ENCODE measurements at places on chromosomes 7 and 10.

DNA sequence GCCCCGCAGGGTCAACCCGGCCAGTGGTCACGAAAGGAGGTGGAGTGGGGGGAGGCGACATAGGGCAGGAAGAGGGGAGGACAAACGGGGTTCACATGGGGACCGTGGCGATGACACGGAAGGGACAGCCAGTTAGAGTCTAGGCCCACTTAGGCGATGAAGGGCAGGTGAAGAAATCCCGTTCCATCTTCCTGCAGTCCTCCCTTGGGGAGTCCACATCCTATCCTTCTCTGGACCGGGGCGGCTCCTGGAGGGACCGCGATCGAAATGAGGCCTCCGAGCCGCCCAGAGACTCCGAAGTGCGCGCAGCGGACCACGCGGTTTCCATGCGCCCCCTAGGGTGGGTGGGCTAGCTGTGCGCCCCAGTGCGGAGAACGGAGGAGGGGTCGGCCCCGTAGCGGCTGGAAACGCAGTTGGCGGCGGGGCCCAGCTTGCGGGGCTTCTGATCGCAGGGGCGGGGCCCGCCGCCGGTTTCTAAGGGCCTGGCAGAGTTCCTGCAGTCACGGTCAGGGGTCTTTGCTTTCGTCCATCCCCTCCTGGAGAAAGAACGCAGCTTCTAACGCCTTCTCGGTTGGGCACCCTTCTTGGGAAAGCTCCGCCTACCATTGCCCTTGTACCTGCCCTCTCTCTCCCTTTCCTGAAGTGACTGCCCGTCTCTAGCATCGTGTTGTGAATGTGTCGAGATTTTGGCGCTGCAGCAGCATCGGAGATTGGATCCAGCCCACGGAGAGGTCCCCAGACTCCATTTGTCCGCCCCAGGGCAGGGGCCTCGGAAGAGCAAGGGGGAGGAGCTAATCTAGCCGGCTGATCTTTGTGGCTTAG, 17.9 kb upstream of the TMEM225B start:
- peak; percentile 70 for DNase-seq

DNA sequence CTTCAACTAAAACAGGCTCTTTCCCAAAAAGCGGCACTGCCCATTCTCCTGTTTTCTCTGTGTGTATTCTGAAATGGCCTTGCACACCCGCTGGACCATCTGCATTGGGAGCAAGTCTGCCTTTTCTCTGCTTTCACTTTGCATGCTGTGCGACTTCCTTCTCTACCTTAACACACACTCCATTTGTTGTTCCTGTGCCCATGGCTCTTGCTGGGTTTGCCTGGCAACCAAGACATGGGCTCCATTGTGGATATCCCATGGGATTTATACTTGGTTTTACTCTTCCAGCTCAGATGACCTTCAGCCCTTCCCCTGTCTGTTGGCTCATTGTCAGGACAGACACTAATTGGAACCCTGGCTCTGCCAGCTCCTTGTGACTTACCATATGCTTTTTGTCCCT, 465.3 kb downstream of the REEP3 start:
- DNase-seq: no peak

GRCh38 chr10:116984202-116984990, 20.6 kb downstream of the SHTN1 start:
- DNase-seq: no peak

- DNase-seq: no peak
Observed at GRCh38 chr10:123484722-123485121, 181.4 kb upstream of the GPR26 start.

DNA sequence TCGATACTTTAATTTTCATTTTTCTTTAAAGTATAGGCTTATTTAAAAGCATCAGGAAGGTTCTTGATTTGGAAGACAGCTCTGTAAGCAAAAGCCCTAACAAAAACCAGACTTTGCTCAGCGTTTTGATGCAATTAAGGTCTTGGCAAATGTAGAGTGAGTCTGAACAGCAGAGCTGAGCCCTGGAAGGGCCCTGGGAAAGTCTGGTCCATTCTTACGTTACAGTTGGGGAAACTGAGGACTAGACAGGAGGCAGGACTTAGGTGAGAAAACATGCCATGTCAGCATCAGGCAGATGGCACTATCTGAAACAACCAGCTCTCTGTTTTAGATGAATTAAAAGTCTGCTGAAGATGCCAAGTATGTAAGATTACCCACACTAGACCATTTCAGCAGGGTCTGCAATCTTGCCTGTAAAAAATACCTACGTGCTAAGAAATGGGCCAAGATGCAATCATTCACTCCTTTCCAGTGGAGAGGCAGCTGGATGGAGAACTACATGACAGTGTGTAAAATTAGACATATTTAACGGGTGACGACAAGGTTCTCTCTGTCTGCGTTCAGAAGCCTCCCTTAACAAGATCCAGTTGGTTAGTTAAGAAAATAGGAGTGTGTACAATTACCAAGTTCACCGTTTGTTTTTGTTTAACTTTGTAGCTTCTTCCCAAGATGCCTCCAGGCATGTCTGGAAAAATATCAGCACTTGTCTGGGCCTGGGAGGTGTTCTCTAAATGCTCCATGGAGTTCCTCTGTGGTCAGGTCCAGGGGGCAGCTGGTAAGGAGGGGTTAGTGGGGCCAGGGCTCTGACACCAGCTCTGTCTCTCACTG, 502.3 kb upstream of the ZMIZ1 start:
- DNase-seq: no peak

GRCh38 chr7:96397936-96398598, 76.2 kb upstream of the SLC25A13 start:
- DNase-seq: no peak

GRCh38 chr10:16809074-16809718, 8.0 kb downstream of the RSU1 start:
- peak; percentile 75 for DNase-seq

DNA sequence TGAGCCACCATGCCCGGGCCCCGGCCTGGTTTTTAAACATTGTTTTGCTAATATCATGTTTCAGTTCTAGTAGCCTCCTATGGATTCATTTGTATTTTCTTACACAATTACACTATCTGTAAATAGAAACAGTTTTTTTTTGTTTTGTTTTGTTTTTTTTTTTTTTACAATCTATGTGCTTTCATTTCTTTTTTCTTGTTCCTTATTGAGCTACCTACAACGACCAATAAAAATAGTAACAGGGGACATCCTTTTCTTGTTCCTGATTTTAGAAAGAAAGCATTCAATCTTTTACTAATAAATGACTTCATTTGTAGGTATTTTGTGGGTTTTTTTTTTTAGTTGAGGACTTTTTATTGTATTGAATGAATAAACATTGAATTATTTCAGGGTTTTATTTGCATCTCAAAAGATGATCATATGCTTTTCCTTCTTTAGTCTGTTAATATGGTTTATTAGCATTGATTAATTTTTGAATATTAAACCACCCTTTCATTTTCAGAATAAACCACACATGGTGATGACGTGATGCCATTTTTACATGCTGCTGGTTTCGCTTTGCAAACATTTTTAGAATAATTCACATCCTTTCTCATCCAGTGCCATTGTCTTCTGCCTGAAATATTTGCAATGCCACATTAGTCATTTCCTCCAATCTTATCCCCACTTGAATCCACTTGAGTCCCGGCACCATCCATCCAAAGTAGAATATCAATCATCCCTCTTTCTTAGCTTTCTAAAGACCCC, 18.1 kb upstream of the AKR1E2 start:
- no peak for DNase-seq

GRCh38 chr7:94823947-94824346, 83.4 kb upstream of the PPP1R9A start:
- no peak for DNase-seq

- peak; percentile 81 for DNase-seq
Observed at GRCh38 chr7:150974468-150975391, 3.4 kb downstream of the KCNH2 start.

DNA sequence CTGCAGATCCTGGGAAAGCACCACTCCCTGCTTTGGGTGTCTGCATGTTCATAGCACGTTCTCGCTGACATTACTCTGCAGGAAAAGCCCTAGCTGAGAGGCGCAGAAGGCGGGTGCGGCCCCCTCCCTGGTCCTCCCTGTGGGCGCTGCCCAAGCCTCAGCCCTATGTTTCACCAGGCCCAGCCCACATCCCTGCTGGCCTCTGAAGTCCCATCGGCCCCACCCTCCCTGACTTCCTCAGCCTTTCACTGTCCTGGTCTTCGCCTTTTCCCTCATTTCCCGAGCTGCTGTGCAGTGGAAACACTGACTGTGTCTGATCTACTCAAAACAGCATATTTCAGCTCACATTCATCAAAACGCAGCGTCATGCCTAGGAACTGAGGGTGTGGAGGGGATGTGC, 36.3 kb upstream of the DIP2C start:
- no peak for DNase-seq

- peak; percentile 11 for DNase-seq
Observed at GRCh38 chr10:46250898-46251856, 35.6 kb upstream of the ANTXRL start.

GRCh38 chr10:44306147-44306710, 78.7 kb downstream of the CXCL12 start:
- DNase-seq: no peak

DNA sequence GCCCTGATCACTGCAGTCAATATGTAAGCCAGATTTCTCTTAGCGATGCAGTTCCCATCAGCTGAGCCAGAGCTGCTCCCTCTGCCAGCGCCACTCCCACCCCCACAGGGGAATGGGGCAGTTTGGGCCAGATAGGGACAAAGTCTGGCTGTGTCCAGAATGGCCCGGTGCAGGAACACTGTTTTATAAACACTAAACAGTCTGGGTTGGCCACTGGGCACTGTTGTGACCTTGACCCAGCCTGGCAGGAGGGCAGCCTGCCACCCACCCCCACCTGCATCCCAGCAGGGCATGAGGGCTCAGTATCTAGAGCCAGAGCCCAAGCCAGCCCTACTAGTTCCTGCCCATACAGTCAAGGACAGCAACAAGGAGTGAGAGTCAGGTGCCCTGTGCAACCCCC, 1.3 kb downstream of the OGDHL start:
- no peak for DNase-seq

DNA sequence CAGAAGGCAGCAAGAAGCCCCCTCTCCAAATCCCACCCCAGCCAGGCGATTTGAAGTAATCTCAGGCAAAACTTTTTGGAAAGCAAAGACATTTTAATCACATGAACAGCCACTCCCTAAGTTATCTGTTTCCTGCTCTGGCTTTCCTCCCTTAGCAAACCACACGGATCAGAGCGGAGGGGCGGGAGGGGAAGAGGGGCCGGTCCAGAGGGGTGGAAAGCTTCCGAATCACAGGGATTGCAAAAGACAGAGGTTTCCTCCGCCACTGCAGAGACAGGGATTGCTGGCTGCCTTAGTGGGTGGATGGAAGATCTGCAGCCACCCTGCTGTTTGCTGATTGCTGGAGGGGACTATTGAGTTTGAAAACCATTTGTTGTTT, 41.2 kb downstream of the ZCCHC24 start:
- no peak for DNase-seq

DNA sequence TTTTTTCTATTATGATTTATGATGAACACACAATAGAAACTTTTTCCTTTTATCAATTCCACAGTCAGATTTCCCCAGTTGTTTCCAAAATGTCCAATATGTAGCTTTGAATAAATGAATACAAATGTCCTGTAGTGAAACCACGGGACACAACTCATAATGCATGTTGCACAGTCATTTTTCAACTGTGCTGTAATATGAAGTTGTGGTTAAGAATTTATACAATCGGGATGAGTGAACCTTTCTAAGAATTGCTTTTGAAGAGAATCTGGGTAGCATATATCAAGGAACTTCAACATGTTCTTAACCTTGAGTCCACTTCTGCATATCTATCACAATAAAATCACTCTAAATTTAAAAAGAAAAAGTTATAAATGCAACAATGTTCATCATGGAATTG, 14.6 kb upstream of the ST7 start:
- no peak for DNase-seq

GRCh38 chr7:74228951-74229900, 19.4 kb downstream of the LAT2 start:
- no peak for DNase-seq

DNA sequence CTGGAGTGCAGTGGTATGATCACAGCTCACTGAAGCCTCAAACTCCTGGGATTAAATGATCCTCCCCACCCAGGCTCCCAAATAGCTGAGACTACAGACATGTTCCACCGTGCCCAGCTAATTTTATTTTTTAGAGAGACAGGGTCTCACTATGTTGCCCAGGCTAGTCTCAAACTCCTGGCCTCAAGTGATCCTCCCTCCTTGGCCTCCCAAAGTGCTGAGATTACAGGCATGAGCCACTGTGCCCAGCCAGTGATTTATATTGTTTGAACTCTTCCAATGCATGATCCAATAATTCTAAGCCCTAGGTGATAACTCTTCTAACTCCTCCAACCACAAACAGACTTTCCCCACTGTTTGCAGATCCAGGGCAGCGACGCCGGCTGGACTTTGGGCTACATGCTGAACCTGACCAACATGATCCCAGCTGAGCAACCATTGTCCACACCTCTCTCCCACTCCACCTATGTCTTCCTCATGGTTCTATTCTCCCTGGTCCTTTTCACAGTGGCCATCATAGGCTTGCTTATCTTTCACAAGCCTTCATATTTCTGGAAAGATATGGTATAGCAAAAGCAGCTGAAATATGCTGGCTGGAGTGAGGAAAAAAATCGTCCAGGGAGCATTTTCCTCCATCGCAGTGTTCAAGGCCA, 41.8 kb upstream of the CC2D2B start:
- no peak for DNase-seq
